ENCODE measurements at places on chromosomes 7 and 10. TPM values are rescaled to one million over a fixed set of nuclear protein-coding genes. Genes with fewer than 3 reads are reported as not detected.

- no peak for DNase-seq
Measured at GRCh38 chr7:96901822-96902445, 103.4 kb upstream of the DLX6 start.

- DNase-seq, result no peak
Measured at GRCh38 chr10:5457741-5458140, 41.6 kb downstream of the CALML5 start.

- DNase-seq, result no peak
Measured at GRCh38 chr7:120991581-120991980, 3.1 kb downstream of the CPED1 start.

- DNase-seq, result no peak
Measured at GRCh38 chr7:149772956-149773434, 393 bp downstream of the ZNF467 start.

DNA sequence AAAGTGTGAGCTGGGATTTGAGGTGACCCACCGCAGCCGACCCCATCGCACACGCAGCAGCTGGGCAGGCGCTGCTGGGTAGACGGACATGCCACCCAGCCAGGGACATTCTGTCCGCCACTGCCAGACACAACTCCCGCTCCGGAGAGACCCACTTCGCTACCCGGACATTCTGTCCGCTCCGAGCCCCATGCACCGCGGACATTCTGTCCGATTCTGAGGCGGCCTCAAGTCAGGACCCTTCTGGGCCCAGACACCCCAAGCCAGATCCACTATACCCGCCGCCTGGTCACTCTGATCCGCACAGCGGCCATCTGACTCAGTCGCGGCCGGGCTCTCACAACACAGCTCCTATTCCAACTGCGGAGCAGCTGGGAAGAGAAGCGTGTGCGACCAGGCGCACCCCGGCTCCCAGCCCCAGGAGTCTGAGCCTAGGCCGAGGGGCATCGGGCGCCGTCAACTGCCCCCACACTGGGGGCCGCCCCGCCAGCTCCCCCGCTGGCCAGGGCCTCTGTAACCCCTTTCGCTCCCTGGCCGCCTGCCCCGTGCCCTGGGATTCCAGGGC, 763 bp downstream of the PITX3 start:
- no peak for DNase-seq

Gene SLC26A3
- total RNA-seq, result not detected

Gene PAX2
- not detected for total RNA-seq

Gene CALHM3
- total RNA-seq, result not detected

DNA sequence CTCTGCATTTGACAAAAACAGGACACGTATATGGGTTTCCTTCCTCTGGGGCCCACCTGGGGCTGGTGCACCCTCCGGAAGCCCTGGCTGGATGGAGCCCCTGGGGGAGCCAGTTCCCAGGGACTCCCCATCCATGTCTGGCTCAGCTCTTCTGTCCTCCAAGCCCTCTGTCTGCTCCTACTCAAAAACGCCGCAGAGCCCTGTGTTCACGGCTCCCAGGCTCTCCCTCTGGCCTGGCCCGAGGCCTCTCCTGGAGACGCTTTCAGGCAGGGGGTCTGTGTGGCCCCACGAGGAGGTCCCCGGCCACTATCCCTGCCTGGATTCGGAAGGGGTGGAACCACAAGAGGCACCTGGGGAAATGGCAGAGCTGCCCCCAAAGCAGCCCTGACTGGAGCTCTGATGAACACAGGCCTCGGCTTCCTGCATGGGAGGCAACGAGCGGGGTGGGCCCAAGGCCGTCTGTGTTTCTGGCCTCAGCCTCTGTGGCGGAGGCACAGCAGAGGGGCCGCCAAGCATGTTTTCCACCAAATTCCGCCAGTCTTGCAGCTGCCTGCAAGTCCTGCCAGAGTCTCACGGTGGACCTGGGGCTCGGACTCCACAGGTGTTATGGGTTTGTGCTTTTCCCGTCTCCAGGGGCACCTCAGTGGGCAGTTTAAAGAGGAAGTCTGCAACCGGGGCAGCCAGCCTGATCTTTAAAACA, 22.6 kb upstream of the INPP5A start:
- no peak for DNase-seq

DNA sequence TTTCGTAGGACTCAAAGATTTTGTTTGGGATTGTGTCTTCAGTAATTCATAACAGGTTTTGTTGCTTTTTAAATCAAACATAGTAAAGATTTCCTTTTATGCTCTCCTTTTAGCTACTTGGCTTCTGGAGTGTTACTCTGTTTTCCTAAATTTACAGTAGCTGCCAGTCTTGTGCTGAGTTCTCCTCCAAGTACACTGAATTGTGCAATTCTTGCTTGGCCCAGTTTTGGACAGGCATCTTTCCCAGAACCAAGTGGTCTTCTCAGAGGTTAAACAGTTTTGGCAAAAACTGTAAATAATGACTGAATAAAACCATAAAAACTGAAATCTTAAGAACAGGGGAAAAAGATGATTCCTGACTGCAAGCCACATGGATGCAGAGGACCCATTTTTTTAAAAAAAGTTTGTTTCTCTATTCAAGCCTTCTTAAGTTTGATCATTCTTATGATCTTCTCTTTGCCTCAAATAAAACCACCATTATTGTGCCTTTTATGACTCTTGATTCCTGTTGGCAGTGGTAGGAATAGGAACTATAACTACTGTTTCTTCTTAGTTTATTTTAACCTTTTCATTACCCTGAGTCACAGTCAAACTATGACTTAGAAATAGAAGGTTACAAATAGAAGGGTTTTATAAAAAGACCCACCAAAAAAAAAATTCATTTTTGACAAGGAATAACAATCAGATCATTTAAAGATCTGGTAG, 88.0 kb downstream of the MDFIC start:
- no peak for DNase-seq

DNA sequence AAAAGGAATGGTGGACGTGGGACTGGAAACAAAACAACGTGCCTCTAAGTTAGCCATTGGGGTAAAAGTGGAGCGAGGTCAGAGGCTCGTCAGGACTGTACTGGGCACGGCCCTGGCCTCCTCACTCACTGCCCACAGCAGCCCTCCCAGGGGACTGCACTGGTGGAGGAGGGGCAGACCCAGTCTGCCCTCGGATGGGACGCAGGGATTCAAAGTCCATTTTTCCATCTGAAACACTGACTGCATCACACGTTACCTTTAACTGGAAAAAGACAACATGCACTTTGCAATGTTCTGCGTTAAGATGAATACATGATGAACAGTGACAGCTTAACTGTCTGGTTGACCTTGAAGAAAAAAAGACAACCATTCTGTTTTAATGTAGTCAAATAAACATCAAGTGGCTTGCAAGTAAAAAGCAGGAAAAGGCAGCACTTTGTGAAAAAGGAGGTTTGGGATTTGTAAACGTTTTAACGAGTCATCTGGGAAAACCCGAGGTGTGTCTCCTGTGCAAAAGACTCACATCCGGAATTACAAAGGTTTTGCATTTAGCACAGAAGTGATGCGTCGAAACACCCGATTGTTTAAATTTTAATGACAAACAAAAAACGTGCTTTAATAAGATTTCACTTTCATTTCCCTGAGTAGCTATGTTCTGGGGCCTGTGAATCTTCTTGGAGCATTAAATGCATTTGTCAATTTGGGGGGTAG, 18.8 kb downstream of the KLF6 start:
- no peak for DNase-seq

DNA sequence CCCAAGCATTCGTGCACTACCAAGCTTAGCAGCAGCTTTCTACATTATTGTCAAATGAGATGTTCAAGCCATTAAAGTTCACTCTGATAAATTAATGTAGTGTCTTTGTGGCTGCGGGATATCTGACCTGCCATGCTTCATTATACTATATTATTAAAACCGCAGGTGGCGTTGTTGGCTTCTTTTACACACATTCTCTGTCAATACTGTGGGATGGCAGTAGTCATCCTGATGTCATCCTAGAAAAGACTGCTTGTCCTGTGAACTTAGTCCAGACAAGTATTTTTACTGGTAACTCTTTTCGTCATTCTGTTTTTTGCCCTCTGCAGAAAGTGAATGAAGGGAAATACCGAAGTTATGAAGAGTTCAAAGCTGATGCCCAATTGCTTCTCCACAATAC, 103.9 kb downstream of the ZMYND11 start:
- DNase-seq, result no peak

Gene PYROXD2
- 6.1 TPM for total RNA-seq

DNA sequence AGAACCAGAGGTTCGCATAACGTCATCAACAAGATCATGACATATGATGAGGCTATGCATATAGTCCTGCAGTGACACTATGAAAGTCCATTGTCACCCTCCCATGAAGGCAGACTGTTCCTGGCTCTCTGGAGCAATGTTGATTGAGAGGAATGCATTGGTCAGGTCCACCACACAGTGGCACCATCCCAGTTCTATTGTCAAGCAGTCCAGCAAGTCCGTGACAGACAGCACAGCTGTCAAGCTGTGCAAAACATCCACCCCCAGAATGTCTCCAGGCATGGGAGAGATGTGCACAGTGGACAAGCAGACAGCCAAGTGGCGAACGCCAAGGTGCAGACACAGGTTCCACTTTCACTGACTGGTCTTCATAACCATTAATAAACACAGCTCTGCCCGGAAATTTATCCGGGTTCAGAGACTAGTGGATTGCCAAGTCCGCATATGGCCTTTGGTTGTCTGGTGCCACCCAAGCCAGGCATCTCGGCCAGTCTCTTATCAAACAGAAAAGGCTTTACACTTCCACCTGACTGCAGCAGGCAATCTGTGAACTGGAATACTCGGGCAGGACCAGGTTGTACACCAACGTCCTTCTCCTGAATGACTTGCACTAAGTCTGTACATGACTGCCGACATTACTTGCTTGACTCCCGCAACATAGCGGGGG, 7.2 kb downstream of the RNF133 start:
- DNase-seq, result no peak

GRCh38 chr7:15558756-15559155, 3.1 kb downstream of the AGMO start:
- no peak for DNase-seq

Gene HOXA13
- total RNA-seq, result not detected

Gene MALRD1
- 0.39 TPM for total RNA-seq

Gene SPDYE1
- not detected for total RNA-seq

Gene PNLIPRP3
- total RNA-seq, result not detected
